Endodermal cell (in vitro differentiated cells): ENCODE measurements at places on chromosomes 12 and 14. TPM values are rescaled to one million over a fixed set of nuclear protein-coding genes. Genes with fewer than 3 reads are reported as not detected.

DNA sequence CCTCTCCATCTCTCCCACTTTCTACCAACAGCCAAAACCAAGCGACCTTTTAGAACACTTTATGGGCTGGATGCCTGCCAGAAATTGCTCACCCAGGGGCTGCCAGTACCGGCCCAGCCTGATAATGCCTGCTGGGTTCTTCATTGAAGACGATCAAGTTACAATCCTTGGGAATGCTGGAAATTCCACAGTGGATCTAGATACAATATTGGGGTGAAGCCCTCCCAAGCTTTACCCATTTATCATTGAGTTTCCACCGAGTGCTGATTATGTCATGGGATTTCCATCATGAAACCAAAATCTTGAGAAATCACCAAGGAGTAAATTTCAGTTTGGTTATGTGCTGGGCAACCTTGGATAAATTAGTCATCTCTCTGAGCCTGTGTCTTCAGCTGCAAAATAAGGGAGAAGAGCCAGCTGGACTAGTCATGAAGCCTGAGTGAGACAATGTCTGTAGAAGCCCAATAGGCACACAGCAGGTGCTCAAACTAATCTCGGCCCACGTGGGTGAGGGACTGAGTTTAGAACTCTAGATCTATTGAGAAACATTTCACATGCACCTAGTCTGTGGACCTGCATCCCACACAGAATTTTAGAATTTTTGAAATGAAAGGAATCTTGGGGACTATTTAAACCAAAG lies 75.5 kb upstream of the CLMN start:
- no peak for DNase-seq

Gene PTPN21
- total RNA-seq: 25.0 to 45.5 TPM (median 42.7 TPM) in 3 replicates

Gene SERPINA4
- total RNA-seq: not detected in 2 replicates

DNA sequence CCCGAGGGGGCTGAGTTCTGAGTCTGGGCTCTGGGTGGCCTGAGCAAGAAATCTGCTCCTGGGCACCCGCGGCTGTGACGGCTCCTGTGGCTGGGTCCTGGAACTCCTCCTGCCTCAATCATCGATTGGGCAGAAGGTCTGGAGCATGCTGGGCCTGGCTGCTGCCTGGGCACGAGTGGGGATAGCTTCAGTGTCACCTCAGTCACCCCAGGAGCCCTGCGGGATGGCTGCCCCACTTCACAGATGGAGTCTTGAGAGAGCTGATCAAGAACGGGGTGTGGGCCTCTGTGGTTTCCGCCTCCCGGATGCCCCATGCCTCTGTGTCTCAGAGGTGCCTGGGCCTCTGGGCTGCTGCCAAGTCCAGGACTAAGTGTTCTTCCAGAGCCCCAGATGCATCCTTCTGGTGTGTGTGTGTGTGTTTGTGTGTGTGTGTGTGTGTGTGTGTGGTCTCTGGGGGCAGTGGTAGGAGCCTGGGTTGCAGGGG lies 185.6 kb upstream of the C14orf180 start:
- no peak for DNase-seq

Gene ANGEL1
- total RNA-seq: 21.3 and 21.5 TPM in 2 replicates

- DNase-seq: no peak
Measured at GRCh38 chr14:49653508-49653907, 18.5 kb upstream of the DNAAF2 start.

- peak; percentile 99 for DNase-seq
Measured at GRCh38 chr12:114684098-114684869, at the start of gene TBX3. Gene TBX3, minus strand, starts transcription at chr12:114684175. Its CDS starts 975 bp downstream, at chr12:114683200.

Gene SDR9C7
- not detected in 2 replicates for total RNA-seq
